ENCODE measurements at places on chromosomes 3 and 15.

- DNase-seq = no peak
Observed at GRCh38 chr15:51991141-51991540, 19.6 kb upstream of the LEO1 start.

DNA sequence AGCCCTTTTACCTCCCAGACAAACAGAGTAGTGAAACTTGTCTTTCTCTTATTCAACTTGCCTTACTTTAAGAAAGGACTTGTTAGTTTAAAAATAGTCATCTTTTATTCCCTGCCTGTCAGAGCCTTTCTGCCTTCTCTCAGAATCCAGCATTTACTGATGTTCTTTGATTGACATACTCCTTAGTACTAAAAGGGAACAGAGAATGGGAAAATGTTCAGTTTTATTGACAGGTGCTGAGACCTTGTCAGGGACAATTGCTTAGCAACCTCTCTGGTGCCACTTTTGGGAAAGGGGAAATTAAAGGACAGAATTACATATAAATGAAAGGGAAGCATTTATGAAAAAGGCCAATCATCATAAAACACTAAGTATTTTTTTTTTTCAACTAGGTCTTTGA is 378.3 kb downstream of the PDCD6IP start:
- no peak for DNase-seq

DNA sequence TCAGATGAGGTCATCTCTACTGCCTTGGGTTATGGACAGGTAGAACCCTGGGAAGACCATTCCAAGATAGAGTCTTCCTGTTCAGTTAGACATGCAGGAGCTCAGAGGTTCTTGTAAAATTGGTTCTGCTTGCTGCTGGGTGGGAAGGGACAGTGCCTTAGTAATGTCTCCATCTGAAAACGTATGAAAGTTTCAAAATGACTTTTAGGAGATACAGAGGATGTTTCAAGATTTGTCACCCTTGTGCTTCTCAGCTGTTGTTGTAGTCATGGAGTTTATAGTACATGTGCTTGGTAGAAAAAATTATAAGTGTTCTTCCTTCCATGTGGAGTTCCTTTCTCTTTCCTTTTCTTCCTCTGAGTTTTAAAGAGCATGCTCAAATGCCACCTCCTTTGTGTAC is 885.2 kb upstream of the CFAP20DC start:
- no peak for DNase-seq

GRCh38 chr3:20322085-20322484 is 136.1 kb upstream of the SGO1 start:
- DNase-seq = no peak

DNA sequence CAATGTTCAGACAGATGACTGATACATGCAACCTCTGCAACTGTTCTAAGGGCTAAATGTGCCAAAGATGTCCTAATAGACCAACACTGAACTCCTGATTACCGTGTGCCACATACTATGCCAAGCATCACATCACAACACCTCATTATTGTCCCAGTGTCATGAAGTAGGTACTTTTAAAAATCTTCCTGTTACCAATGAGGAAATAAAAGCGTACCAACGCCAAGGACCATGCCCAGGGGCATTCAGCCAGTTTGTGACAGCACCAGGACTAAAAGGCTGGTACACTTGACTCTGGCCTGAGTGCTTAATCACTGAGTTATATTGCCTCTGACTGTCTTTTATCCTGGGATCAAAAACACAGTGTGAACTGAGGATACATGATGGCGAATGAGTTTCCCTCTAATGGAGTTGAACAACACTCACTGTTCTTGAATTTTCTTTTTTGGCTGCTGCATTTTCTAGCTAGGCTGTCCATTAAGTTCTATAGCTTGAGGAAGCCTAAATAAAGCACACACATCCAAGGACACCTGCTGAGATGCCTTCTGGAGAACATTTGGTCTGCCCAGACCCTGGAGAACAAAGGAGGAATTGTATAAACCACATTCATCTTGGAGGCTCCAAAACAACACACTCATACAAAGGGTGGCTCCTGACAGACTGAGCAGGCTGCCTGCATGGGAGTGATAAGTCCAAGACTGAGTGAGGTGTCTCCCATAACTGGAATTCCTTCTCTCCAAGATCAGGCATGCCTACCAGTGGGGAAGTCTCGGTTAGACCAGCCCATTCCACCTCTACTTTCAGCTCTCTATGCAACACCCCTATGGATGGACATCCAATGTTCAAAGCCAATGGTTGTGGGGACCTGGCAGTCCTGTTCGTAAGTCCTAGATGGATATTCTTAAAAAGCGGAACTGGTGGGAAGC is 126.7 kb upstream of the PRICKLE2 start:
- peak; percentile 62 for DNase-seq

GRCh38 chr3:195117978-195118581 is 152.9 kb downstream of the XXYLT1 start:
- DNase-seq = no peak

- no peak for DNase-seq
Observed at GRCh38 chr3:166510382-166510781, 673.2 kb upstream of the BCHE start.

DNA sequence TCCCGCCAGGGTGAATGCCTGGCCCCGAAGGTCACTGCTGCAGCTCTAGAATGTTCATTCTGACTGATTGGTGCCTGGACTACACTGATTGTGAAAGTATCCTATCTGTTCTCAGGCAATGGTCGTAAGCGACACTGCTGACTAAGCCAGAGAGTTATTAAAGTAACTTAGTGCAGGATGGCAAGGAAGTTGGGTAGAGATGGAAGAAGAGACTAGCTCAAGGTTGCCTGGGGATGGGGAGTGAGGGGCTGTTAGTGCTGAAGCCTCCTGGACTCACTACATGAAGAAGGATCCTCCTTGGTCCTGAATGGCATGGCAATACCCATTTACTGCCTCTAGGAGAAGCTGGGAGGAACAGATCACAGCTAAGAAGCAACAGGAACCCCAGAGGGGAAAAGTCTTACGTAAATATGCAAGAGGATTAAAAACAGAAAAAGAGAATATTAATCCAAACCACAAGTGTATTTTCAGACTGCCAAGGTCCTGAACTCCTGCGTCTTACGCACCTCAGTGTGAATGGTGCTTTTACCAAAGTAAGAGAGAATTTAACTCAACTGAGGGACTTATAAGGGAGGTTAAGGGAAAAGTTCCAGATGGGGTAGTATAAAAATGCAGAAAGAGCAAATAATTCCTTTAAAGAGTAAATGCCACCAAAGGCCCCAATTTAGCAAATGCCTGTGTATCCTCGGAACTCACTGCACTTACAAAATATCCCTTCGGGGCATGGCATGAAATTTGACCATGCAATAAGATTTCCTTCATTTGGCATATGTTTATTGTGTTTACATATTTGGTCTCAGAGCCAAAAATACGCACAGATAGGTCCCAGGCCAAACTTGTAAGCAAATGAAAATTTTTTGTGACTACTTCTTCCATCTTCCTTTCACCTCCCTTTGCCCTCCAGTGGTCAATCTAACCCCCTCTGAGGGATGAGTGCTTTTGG is 64.0 kb upstream of the DGKG start:
- no peak for DNase-seq

DNA sequence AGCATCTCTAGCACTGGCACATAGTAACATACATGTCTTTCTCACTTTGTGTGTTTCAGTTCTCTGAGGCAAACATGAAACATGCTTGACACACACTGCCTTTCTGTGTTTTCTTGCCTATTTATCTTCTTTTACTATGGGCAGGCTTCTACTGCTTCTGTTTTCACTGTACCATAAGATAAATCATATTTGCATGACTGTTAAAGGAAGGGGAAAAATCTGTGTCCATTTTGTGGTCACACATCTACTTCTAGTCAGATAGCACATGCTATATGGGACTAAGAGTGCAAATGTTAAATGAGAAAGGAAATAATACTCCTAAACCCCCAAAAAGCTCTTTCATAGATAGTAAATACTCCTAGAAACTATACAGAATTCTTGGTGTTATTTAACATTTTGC is 386.4 kb downstream of the ZBTB20 start:
- DNase-seq = no peak

DNA sequence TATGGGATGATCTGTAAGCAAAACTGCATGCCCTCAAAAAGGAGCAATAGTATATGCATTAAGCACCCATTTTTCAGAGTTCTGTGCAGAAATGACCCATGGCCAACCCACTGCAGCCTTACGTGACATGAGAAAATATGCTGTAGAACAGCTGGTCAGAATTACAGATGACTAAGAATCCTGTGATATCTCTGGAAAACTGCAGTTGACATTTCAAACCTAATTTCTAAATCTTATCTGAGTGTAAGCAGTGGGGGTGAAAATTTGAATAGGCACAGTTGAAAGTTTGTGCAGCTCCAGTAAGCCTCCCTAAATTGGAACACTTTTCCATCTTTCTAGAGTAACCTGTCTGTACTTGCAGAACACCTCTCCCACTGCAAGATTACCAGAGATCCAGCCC is 28.7 kb upstream of the COL6A6 start:
- no peak for DNase-seq

Data from lower lobe of right lung (tissue), 2 donors.